ENCODE measurements at places on chromosomes 3 and 15.

DNA sequence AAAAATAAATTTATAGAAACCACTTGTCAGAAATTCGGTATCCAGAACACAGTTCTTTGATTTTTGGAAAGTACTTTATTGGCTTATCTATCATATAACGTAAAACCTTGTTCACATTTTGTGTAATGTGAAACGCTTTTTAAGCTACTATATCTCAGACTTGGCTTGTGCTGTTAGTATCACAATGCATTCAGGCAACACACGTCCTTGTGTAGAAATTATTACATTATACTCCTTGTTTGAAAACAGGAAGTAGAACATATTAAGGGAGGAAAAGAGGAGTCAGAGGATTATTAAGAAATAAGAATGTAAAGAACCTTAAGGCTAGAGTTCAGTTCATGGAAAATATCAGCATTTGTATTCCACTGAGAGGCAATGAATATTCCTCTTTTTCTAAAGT is 1.6 kb downstream of the DNAJC13 start:
- DNase-seq: no peak

GRCh38 chr15:58221591-58222241 is 83.5 kb downstream of the AQP9 start:
- DNase-seq: peak; percentile 28

DNA sequence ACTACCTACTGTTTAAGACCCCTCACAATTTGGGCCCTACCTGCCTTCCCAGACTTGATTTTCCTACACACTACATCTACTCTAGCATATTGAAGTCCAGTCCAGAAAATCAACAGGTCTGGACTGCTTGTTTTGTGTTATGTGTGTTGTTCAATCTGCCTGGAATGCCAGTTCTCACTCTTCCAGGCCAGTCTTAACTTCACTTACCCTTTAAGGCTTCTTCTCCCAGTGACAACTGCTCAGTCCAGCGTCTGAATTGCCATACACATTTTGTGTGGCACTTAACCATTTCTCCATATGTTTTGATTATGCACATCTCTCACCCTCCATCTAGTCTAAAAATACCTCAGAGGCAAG is 1.1 kb downstream of the TICRR start:
- peak; percentile 9 for DNase-seq

DNA sequence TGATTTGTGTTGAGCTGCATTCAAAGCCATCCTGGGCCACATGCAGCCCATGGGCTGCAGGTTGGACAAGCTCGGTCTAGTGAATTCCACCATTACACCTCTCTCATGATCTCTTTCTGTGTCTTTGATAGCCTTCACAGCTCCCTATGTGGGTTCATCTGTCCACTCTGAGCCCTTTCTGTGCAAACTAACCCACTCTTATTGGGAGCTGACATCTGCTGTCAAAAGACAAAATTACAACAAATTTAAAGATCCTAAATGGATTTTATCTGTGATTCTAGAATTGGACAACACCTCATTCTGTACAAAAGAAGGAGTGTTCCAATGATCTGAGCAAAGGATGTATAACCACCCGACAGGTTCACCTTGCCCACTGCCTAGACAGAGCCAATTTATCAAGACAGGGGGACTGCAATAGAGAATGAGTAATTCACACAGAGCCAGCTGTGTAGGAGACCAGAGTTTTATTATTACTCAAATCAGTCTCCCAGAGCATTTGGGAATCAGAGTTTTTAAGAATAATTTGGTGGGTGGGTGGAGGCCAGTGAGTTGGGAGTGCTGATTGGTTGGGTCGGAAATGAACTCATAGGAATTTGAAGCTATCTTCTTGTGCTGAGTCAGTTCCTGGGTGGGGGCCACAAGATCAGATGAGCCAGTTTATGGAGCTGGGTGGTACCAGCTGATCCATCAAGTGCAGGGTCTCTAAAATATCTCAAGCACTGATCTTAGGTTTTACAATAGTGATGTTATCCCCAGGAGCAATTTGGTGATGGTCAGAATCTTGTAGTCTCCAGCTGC is 2.6 kb upstream of the XYLB start:
- DNase-seq: no peak

- no peak for DNase-seq
These were observed 11.9 kb upstream of the ALDH1A2 start for GRCh38 chr15:58077427-58077826.

- no peak for DNase-seq
These were observed 114.5 kb downstream of the EPHA3 start for GRCh38 chr3:89221924-89222323.

DNA sequence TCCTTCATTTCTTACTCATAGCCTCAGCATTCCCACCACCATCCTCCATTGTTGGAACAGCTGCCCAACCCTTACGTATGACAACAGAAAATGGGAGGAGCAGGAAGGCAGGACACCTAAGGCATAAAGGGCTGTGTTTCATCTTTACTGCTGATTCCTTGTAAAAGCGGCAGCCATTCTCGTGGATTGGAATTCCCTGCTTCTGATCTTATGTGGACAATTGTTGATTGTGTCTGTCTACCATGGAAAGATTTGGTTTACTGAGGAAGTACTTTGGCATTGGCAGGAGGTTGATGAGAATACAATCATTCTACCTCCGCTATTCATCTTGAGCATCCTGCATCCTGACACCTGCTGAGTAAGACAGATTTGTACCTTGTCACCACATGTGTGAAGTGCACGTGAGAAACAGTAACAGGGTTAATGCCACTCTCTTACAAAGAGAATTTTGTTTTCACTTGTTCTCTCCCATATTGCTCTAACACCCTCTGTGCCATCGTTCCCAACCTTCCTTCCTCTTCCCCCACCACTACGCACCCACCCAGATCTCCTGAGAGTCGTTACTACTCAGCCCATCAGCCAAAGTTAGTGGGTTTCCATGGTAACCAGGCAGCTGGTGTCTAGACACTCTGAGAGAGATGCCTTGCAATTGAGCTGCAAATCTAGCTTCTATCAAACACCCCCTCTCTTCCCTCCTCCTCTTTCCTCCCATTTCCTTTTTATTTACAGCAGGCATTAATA is 75.7 kb downstream of the GAP43 start:
- no peak for DNase-seq

- peak; percentile 92 for DNase-seq
These were observed 9.0 kb downstream of the C2CD4A start for GRCh38 chr15:62075595-62076277.

- no peak for DNase-seq
These were observed 83.7 kb downstream of the ADAMTS7 start for GRCh38 chr15:78727561-78727960.

DNA sequence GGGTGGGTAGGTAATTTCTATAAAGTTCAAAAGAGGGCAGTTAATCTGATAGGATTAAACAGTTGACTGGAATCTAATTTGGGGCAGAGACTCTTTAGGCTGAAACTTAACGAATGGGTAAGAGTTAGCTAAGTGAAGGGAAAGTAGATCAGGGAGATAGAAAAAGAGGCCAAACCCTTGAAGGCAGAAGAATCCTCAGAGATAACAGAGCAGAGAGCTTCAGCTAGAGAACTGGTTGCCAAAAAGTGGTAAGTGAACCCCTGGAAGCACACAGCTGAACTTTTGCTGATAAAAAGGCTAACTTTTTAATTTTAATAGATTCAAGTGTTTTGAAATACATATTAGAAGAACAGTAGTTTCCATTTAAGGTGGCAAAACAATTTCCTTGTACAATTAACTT is 99.2 kb downstream of the FHIT start:
- no peak for DNase-seq

- DNase-seq: no peak
These were observed 69.4 kb upstream of the LIPC start for GRCh38 chr15:58362262-58362922.

DNA sequence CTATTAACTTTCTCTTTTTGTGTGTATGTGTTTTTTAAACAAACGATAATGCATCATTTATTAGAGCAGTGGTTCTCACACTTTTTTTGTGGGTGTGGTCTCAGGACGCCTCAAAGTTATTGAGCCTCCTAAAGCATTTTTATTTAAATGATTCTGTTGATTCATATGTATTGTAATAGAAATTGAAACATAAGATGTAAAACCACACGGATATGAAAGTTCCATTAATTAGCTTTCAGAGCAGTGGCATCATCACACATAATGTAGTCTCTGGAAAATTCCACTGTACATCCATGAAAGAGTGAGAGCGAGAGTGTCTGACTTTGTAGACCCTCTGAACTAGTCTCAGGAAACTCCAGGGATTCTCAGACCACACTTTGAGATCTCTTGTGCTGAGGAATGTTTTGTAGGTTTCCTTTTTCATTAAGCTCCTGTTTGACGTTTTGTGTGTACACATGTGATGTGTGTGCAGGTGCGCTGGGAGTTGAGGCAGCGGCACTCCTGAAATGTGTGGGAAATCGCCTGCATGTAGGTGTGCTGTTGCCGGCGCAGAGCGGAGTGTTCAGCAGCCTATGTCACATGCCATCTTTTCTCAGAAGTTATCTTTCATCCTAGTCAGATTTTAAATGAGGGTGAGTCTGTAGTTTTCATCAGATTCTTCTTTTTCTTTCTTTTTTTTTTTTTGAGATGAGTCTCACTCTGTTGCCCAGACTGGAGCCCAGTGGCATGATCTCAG is 5.3 kb upstream of the TRAK1 start:
- DNase-seq: no peak

GRCh38 chr15:56353119-56353518 is 12.1 kb upstream of the TEX9 start:
- no peak for DNase-seq

DNA sequence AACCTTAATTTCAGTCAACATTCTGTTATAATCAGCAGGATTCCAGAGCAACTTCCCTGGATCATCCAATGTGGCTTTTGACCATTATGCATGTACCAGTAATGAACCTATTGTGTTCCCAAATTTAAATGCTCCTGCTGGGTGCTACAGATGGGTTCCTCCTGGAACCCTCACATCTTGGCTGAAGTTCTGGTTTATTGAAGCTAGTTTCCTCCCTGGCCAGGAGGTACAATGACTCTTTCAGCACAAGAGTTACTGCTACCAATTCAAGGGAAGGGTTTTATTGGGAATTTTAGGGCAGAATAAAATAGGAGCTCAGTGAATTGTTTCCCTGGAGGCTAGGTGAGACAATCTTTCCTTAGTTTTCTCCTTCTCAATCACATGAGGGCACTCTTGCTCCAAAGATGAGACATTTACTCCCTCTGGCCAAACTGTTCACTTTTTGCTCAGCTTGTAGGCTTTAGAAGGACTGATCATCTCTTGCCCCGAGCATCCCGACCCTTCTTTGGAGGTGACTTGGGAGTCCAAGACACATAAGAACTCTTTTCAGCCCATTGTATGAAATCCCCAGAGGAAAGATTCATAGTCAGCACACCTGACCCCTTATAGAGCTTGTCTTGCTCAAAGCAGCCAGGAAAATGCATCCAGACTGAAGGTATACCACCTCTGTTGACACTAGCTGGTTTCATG is 8.8 kb upstream of the NPHP3 start:
- peak; percentile 82 for DNase-seq

DNA sequence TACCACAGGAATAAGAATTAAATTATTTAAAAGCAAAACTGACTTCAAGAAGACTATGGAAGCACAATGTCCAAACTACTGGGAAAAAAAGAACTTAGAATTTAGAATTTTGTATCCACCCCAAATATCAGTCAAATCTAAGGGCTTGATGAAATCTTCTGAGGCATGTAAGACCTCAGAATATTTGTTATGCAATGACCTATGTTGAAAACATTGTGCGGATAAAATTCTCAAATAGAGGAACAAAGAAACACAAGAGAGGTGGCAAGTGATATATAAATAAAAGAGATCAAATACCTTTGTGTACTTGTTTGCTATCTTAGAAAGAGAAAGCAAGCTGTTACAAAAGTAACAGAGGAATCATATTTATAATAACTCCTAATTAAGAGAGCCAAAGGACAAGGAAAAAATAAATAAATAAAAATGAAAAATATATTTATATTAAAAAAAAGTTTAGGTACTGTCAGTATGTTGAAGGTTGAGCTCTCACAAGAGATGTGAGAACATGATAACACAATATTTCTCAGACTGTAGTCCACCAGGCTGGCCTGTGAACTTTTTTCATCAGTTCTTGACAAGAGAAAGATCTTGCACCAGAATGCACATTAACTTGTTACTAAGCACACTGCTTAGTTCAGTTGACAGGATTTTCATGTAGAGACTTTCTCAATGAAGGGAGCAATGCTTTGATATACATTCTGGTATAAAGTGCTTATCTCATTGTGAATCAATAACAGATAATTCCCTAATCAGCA is 50.0 kb downstream of the CPA3 start:
- no peak for DNase-seq

- no peak for DNase-seq
These were observed 196.4 kb downstream of the CADPS start for GRCh38 chr3:62678841-62679240.

DNA sequence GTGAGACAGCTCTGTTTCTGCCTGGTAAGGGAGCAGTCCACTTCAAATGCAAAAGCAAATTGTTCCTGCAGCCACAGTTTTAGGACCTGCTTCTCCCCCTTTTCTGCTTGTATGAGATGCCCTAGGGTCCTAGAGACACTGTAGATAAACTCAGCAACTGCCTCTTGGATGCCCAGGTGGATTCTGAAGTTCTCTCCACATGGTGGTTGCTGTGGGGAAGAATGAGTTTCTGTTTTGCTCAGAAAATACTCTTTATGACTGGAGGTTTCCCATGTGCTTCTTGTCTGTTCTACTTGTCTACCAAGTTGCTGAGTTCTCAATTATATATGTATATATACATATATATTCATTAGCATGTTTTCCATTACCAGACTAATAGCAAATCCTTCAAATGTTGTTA is 5.6 kb upstream of the ZNF80 start:
- DNase-seq: no peak

- no peak for DNase-seq
These were observed 172.7 kb upstream of the TRIM42 start for GRCh38 chr3:140505213-140505612.

Data from T47D (cell line).